ENCODE measurements at places on chromosomes 7 and 10.

- no peak for DNase-seq
Observed at GRCh38 chr10:19983880-19984565, 167.8 kb downstream of the PLXDC2 start.

DNA sequence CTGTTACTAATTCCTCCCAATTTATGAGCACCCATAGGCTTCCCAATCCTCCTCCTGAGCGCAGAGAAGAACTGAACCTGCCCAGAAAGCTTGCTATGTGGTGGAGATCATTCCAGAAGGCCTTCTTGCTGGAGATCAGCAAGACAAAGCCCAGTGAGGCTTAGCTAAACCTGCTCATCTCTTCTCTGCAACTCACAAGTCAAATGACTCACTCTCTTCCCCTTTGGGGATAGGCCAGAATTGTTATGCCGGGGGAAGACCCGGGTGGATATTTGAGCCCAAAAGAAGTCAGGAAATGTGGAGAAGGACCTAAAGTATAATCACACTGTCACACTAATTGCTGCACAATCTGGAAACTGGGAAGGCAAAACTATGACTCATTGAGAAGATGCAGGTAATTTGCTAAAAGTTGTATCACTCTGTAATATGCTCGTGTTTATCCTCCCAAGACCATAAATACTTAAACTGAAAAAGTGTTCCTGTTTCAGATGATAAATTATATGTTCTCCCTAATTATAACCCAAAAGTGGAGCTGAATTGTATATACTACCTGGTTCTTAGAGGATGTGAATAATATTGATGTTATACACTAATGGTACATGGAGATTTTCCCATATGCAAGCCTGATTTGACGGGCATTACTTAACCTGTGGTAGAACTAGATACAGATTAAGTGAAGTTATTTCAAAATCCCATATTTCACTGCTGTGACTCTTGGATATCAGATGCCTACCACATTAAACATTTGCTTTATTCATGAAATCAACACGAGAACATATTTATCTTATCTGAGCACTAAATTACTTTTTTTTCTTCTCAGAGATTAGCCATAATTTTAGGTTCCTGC, 6.4 kb downstream of the NEBL start:
- DNase-seq = no peak

GRCh38 chr7:121519548-121520521, 123.7 kb upstream of the FAM3C start:
- no peak for DNase-seq

DNA sequence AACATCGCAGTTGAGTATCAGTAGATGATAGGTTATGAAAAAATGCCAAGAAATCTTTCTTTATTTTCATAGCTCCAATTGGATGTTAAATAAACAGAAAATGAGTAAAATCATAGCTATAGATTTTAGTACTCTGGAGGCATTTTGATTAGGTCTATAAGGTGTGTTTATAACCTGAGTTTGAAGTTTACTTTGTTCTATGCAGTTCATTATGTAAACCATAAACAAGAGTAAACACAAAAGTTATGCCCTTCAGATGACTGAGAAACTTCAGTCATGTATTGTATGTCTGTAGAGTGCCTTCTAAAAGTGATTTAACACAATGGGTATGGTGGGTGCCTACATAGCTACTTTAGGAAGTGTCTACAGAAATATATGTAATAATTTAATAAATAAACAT, 13.6 kb downstream of the FOXP2 start:
- no peak for DNase-seq

DNA sequence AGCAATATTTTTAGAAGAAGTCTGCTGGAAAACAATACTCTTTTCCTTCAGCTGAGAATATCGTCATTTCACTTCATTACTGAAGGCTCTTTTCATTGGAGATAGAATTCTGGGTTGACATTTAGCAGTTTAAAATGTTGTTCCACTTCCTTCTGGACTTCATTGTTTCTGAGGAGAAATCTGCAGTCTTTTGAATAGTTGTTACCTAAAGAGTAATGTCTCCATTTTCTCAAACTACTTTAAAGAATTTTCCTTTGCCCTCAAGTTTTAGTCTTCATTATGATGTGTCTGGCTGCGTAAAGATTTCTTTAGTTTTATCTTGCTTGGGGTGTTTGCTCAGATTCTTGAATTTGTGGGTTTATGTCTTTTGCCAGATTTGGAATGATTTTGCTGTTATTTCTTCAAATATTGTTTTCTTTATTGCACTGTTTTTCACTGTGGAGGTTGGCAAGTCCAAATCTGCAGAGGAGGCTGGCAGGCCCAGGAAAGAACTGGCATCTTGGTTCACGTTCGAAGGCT, 136.3 kb downstream of the DNAJB6 start:
- no peak for DNase-seq

DNA sequence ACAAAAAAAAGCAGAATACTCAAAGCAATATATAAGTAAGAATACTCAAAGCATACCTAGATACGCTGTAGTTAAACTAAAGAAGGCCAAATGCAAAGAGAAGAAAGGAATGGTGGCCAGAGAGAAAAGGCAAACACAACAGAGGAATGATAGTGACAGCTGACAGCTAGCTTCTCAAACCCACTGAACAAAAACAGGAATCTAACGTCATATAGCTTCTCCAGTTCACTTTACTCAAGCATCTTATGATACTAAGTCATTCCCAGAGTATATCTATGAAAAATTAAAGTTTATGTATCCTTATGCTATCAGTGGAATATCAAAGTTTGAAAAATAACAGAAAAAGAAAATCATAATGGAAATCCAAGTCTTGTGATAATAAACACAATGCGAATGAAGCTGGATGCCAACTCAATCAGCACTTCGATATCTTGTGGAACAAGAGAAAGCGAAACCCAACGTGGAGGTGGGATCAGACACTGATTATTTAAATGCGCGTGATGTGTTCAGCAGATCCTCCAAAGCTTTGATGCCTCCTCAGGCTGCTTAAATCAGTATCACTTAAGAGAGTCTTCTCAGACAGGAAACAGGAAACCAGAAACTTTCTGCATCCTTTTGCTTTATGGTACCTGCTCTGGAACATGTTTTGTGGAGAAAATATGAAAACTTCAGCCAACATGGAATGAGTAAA, 102.8 kb downstream of the PIP4K2A start:
- DNase-seq = no peak

- DNase-seq = no peak
Observed at GRCh38 chr10:11146402-11147171, 128.9 kb downstream of the CELF2 start.

GRCh38 chr7:39623732-39624441, 515 bp downstream of the RALA start:
- peak; percentile 27 for DNase-seq

DNA sequence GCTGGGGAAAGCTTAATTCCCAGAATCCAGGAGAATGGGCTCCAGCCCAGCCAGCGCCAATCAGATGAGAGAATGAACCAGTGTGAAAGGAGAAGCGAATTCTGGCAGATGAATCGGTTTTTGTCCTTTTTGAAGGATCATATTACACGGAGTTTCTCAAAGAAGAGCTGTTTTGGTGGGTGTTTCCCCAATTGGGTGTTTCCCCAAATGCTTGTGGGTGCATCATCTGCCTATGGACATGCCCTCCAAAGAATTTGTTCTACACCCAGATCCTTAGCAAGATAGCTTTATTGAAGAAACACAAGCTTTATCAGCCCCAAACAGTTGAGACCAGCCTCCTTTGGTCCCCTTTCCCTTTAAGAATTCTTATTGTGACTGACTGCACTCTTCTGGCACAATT, 186.5 kb upstream of the GPR26 start:
- DNase-seq = no peak

GRCh38 chr10:89217057-89217990, 10.2 kb upstream of the CH25H start:
- peak; percentile 51 for DNase-seq

- DNase-seq = no peak
Observed at GRCh38 chr7:41861642-41862041, 158.8 kb upstream of the INHBA start.

GRCh38 chr7:40716052-40716451, 581.2 kb downstream of the SUGCT start:
- no peak for DNase-seq

- DNase-seq = peak; percentile 45
Observed at GRCh38 chr7:97845622-97846203, 26.5 kb downstream of the ASNS start.

DNA sequence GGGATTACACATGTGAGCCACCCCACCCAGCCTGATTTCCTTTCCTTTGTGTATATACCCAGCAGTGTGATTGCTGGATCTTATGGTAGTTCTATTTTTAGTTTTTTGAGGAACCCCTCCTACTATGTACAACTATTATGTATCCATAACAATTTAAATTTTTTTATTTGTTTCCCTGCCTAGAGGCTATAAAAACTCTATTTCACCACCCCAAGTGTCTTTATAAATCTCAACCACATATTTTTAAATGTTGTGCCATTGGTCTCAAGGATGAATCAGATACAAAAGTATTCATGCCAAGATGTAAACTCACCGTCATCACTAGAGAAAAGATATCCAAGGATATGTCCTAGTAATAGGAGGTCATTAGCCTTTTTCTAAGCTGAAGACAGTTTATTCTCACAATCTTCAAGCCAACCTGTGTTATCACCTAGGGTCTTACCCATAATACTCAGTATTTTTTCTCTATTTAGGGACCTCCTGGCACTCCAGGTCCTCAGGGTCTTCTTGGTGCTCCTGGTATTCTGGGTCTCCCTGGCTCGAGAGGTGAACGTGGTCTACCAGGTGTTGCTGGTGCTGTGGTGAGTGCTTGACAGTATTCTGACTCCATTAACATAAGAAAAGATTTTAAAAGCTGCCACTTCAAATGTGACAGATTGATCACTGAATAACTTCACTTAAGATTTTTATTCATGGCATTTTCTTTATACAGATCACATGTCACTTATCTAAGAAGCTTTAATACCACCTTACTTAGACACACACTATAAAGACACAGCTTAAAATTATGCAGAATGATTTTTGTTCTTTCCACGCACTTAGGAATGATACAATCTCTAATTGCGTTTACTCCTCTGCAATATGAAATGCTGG, 29.4 kb downstream of the COL1A2 start:
- no peak for DNase-seq

- DNase-seq = no peak
Observed at GRCh38 chr10:118842843-118843624, 88.3 kb upstream of the CACUL1 start.

DNA sequence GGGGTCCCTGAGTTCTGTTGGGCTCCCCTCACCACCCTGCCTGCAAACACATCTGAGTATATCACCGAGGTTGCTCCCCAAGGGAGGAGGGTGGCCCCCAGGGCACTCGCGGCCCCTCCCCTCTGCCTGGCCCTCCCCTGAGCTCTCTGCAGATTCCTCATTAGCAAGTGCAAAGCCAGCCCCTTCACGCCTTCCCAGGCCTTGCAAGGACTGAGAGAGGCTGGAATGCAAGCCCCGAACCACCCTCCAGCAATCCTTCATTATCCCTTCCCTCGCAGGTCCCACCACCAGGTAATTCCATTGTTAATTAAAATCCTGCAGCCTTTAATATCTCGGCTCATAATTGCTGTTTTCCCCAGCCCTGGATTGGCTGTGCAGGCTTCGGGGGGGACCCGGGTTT, 35.3 kb upstream of the MYL10 start:
- no peak for DNase-seq

GRCh38 chr7:99863847-99864440, 12.9 kb downstream of the OR2AE1 start:
- DNase-seq = no peak

DNA sequence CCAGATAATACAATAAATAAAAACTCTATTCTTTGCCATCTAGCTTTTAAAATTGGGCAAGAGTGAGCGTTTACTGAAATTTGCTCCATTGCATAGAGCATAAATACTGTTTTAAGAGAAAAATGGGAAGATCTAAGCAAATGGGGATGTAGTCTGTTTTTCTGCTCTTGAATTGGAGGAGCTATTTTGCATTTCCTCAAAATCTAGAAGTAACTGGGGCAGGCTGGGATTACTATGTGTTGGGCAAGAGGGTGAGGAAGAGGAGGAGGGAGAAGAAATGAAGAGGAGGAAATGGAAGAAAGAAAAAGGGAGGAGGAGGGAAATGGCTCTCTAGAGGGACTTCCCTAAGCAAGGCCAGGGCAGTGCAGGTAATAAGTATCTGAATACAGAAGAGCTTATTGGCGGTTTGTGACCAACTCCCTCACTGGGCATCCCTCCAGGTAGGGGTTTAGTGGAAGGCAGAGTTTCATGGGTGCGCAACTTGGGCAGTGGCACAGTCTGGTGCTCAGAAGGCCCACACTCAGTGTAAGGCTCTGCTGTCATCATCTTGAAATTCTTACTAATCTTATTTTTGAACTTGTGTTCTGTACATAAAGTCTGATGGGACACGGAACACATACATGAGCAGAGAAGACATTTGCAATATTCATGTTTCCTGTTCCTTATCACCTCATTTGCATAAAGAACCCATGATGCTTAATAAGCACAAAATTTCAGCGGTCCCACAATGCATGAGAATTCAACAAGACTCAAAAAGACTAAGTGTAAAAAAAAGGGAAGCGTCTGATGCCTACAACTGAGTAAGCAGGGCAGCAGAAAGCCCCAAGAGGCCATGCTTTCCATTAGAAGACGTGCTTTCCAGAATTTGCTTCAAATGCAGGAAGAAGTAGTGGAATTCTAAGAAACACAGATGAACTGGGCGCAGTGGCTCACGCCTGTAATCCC, 116.9 kb downstream of the EVX1 start:
- DNase-seq = no peak

GRCh38 chr10:79044036-79044632, 24.6 kb upstream of the ZMIZ1 start:
- DNase-seq = no peak

- no peak for DNase-seq
Observed at GRCh38 chr10:111114758-111115500, 38.1 kb downstream of the ADRA2A start.
